ENCODE measurements at places on chromosomes 11 and 22.

DNA sequence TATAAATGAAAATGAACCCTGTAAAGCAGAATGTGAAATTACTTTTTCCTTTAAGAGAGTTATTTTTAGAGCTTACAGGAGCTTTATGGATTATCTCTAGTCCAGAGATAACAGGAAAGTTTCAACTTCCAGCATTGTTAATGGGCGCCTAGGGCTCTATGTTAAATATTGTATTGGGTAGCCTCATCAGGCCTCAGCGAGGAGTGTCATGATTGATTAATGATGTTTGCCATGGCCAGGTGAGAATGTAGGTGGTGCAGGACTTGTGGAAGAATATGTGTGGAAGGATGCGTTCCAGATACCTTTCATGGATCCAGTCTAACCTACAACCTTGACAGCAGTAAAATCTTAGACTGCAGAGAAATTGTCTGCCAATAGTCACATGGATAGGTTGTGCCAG lies 50.6 kb downstream of the ME3 start:
- DNase-seq, result no peak

DNA sequence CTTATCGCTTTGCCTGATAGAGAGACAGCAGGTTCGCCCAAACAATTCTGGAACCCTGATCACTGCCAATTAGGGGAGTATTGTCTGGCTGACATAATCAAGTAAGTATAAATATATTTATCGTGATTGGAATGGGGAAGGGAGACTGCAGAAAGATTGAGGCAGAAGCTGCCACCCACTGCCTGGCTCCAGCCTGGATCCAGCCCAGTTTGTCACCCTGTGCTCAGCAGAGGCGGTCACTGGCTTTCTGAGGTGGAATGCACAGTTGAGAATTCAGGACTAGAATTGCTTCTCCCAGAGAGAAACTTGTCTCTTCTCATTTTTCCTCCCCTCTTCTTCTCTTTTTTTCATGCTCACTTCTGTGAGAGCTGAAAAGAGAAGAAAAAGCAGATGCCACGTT lies 25.9 kb downstream of the GRAP2 start:
- DNase-seq, result no peak

DNA sequence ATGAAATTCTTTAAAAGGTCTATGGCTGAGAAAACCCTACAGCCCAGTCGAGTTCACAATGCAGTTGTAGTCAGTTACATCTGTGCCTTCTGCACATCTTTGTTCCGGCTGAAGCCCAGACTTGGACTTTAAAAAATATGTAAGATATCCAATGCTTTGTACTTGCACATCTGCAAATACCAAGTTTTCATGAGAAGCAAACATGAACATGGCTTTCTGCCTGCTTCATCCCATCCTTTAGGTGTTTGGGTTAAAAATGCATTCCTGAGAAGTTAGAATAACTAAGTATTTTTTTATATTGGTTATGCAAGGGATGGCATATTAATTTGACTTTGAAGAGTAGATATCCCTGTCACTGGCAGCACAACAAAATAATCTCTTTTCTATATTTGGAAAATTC lies 528.4 kb downstream of the METTL15 start:
- DNase-seq, result no peak

DNA sequence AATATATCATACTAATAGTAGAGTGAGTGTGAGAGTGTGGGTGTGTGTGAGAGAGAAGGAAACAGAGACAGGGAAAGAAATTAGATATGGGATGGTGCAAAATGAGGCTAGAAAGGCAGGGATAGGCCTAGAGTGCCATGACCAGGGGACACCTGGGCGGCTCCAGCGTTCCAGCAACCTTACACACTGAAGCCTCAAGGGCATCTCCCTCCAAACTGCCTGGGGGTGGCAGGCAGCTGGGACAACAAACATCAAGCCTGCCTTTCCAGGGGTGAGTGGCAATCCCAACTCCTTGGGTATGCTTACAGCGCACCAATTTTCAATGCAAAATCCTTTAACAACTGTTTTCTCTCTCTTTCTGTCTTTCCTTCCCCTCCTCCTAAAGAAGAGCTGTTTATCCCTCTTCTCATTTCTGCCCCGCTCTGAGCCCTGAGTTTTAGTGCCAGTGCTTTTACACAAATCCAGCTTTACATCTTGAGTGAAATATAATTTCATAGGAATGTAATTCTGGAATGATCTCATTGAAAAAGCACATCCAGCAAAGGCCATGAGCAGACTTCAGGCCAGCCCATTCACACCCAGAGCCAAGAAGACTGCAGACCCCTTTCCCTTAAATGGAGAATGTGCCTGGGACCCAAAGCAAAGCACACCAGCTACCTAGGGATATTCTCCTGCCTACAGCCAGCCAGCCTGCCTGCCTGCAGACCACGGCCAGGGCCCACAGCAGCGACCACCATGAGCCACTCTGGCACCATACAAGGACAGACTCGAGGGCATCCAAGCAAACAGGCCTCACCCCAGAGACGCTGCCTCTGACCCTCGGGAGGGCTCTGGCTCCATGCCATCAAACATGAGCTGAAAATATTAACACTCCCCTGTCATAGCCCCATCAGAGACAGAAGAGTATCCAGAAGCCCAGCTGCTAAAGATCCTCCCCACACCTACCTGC lies 90.3 kb downstream of the RPL27A start:
- DNase-seq, result no peak

GRCh38 chr11:108218912-108219783 lies 3.3 kb downstream of the NPAT start:
- DNase-seq, result no peak

- no peak for DNase-seq
Measured at GRCh38 chr22:43837666-43838065, 24.6 kb downstream of the SULT4A1 start.

DNA sequence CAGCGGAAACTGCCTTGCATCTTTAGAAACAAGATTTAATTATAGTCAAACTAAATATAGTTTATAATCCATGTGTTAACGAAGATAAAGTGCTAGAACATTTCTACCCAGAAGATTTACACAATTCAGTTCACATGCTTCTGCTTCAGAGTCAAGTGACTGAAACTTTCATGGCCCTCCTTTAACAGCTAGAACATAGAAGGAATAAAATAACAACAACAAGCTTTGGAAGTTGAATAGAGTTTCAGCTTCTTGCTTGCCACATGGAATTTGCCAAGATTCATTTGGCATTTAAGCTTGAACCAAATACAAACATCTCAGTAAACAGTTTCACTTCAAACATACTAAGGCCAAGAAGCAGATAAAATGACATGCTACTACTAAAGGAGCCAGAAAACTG lies 676.3 kb upstream of the ANO3 start:
- no peak for DNase-seq

GRCh38 chr11:95512682-95513081 lies 276.9 kb downstream of the FAM76B start:
- peak; percentile 7 for DNase-seq

DNA sequence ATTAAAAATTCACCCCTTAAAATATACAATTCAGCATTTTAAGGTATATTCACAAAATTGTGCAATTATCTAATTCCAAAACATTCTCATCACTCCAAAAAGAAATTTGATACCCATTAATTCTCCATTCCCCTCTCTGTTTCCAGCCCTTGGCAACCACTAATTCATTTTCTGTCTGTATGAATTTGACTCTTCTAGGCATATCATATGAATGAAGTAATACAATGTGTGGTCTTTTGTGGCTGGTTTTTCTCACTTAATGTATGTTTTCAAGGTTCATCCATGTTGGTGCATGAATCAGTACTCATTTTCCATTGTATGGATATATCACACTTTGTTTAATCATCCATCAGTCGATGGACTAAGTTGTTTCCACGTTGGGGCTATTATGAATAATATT lies 29.0 kb upstream of the ACCSL start:
- no peak for DNase-seq

DNA sequence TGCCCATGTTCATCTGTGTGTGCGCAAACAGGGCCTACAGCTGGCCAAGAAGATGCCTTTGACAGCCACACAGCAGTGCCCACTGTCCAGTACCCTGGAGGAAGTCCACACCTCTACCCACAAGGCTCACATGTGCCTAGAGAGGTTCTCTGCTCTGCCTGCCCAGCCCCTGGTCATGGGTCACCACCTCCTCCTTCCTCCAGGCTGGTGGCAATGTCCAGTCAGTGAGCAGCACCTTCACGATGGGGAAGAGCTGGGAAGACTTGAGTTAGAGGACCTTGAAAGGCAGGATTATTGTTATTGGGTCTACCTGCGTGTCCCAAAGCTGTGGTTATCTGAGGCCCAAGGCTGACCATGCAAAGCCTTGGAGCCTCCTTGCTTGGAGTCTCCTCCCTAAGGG lies 28.4 kb upstream of the TTC12 start:
- DNase-seq, result no peak

All from endothelial cell (in vitro differentiated cells).